Stimulated activated CD4-positive, alpha-beta T cell treated with anti-CD3 and anti-CD28 coated beads, Interleukin-15, amount 100 ng/mL, for 1 hour (primary cell): ENCODE measurements at places on chromosomes 6 and 20.

GRCh38 chr6:107646776-107647438 lies 157.0 kb downstream of the SOBP start:
- DNase-seq, result no peak

GRCh38 chr20:64160118-64160517 lies 4.1 kb upstream of the MYT1 start:
- DNase-seq, result no peak

GRCh38 chr6:41586252-41587007 lies 40.2 kb downstream of the FOXP4 start:
- no peak for DNase-seq

GRCh38 chr20:49742948-49743347 lies 29.3 kb upstream of the B4GALT5 start:
- DNase-seq, result no peak

DNA sequence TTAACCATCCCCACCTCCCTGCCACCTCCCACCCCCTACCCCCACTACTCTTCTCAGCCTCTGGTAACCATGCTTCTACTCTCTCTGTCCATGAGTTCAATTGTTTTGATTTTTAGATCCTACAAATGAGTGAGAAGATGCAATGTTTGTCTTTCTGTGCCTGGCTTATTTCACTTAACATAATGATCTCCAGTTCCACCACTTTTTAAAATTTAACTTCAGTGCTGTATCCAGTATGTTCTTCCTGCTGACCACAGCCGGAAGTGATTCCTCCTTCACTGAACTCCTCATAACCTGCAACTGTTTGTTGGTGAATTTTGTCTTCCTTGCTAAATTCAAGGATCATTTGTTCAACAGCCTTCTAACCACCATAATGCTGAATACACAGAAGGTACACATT lies 3.9 kb downstream of the MAP7 start:
- no peak for DNase-seq
